Stimulated activated CD4-positive, alpha-beta T cell treated with anti-CD3 and anti-CD28 coated beads, Interleukin-1b, Interleukin-23, amount 100 ng/mL, for 48 hours (primary cell): ENCODE measurements at places on chromosomes 12 and 14.

DNA sequence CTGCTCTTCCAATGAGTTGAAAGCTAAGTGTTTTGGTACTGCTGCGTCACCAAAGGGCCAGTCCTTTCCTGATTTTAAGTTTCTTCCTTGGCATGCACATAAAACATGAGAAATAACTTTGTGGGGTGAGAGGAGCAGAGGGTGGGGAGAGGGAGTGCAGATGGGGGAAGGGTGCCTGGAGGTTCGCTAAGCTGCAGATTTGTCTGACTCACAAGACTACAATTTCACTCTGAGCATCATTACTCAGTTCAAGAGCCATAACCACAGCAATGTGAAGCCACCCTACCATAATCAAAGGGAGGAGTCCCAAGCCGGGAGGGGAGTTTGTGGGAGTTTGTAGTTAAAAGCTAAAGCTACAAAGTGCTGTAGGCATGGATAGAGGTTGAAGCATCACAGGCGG, 136.1 kb downstream of the ANO2 start:
- no peak for DNase-seq

GRCh38 chr14:44654591-44654990, 147.5 kb upstream of the FSCB start:
- DNase-seq, result no peak

DNA sequence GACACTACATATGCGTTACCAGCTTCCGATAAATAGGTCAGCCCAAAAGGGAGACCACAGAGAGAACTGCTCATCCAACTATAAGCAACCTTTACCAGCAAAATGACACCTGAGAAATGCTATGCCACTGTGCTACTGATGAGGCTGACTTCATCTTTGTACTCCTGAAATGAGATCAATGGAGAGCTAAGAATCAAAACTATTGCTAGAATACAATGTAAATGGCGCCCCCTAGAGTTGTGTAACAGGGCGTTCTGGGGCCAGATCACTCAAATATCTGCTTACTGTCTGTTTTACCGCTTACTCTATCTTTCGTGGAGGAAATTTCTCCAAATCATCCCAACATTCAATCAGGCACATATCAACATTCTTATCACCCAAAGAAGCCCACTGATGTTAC, 4.6 kb downstream of the ZNF384 start:
- peak; percentile 50 for DNase-seq

DNA sequence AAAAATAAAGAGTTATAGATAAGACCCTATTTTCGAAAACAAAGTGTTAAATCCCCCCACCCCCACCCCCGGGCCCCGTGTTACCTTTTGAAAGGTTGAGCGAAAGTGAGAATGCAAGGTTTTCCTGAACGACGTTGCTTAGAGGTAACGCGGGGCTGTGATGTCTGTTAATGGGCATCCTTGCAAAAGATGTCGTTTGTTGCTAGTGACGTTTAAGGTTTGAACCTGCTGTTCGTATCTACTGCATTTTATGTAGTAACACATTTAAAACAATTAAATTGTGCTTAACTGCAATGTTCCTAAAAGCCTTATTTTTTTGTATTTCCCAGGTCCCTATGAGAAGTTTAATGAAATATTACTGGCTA, 1.2 kb downstream of the CPSF6 start:
- DNase-seq, result peak; percentile 27

DNA sequence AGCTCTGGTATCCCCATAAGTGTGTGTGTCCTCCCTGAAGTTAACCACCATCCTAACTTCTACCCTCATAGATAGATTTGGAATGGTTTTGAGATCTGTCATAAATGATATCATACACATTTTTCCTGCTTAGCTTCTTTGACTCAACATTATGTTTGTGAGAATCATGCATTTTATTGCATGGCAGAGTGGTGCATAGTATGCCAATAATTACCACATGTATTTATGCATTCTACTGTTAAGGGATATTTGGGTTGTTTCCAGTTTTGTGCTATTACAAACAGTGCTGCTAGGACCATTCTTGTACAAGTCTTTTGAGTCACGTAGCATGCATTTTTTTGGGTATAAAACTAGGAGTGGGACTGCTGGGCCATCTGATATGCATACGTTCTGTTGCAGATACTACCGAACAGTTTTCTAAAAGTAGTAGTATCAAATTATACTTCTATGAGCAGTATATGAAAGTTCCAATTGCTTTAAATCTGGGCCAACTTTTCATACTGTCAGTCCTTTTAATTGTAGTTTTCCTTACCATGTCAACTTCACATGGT, 13.4 kb downstream of the GRIP1 start:
- no peak for DNase-seq

DNA sequence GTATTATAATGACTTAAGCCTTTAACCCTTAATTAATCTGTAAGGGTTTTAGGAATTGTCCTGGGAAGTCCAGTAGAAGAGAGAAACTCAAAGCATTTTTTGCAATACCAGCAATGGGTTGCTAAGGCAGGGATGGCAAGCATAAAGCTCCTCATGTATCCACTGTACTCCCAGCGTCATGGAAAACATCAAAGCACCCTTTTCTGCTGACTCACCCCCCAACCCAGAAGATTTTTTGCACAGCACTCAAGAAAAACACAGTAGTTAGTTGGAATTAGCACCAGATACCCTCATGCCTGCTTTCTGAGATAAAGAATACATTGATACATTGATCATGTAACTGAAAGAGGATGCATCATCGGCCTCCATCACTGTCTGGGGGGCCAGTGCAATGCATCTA, 199.1 kb upstream of the CNOT2 start:
- DNase-seq, result no peak

DNA sequence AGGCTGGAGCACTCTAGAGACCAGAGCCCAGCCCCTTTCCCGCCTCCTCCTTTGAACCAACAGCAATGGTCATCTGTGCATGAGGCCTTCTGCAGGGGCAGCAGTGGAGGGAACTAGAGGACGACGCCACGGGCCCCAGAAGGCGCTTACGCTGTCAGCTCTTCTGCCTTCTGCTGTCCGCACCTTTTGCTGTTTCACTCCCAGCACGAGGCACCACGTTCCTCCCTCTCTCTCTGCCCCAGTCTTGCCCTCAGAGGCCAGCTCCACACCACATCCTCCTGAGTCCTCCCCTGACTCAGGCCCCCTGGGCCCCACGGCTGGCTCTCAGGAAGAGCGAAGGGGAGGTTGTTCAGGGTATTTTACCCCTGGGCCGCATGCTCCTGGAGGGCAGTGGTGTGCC, 15.5 kb downstream of the MMAB start:
- no peak for DNase-seq

DNA sequence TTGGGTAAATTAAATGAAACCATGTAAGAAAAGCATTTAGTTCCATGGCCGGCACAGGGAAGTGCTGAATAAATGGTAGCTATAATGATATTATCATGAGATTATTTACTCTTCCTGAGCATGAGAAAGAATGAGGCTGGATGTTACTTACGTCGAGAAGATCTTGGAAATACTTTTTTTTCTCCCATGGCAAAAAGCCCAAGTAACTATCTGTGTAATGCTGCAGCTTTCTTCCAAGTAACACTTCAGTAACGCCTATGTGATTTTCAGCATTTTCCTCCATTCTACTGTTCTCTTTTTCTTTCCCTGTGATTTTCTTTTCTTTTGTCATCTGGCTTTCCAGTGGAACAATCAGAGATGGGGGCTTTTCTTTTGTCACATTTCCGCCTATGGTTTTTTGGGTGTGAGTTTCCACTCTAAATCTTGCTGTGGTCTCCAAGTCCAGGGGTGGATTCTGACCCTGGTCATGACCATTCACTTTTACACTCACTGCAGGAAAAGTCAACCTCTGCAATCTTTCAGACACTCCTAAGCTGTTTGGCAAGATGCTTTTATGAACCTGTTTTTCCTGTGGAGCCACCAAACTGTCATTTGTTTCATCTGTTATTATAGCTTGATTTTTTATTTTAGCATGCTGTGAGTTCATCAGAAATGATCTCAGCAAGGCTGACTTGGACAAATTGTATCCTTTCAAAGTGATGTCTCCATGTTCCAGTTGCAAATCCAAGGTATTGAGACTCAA, 25.0 kb upstream of the SYCP3 start:
- DNase-seq, result no peak

GRCh38 chr14:92914087-92914656, 8.8 kb upstream of the CHGA start:
- peak; percentile 42 for DNase-seq
